ENCODE measurements at places on chromosomes 5 and 9. TPM values are rescaled to one million over a fixed set of nuclear protein-coding genes. Genes with fewer than 3 reads are reported as not detected.

GRCh38 chr5:150660108-150660831, 781 bp upstream of the MYOZ3 start:
- H3K4me3 ChIP-seq = peak overlapping the region; percentile 4
- no peak for DNase-seq
- H3K36me3 ChIP-seq = no peaks in the 10 kb centered on the region
- no peaks in the 10 kb centered on the region for H3K27me3 ChIP-seq

- H3K4me3 ChIP-seq = no peak overlapping the region
- H3K27me3 ChIP-seq = no peaks in the 10 kb centered on the region
- DNase-seq = no peak
- no peaks in the 10 kb centered on the region for H3K36me3 ChIP-seq
- no peaks in the 10 kb centered on the region for H3K4me1 ChIP-seq
Measured at GRCh38 chr5:41009232-41009631, 61.9 kb downstream of the MROH2B start.

DNA sequence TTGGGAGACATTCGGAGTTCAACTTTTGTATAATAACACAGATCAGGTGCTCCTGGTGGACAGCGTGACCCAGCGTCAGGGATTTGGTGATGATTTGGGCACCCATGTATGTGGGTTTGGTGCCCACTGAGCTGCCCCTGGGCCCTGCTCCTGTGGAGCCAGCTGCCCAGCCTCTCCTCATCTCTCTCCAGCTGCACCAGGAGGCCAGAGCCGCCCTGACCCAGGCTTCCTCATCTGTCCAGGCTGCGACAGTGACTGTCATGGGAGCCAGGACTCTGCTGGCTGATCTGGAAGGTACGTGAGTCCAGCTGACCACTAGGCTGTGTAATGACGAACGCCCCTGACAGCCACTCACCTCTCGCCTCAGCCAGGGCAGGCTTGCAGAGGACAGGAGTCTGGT, 14.5 kb upstream of the AIF1L start:
- H3K4me3 ChIP-seq = no peak overlapping the region
- no peaks in the 10 kb centered on the region for H3K4me1 ChIP-seq
- no peak overlapping the region for H3K27ac ChIP-seq
- no peaks in the 10 kb centered on the region for H3K27me3 ChIP-seq
- DNase-seq = no peak
- no peaks in the 10 kb centered on the region for H3K36me3 ChIP-seq

GRCh38 chr5:126852091-126852571, 75.2 kb downstream of the LMNB1 start:
- no peaks in the 10 kb centered on the region for H3K36me3 ChIP-seq
- H3K27me3 ChIP-seq = no peaks in the 10 kb centered on the region
- peaks cover 22% of the 10 kb centered on the region for H3K4me1 ChIP-seq
- H3K27ac ChIP-seq = no peak overlapping the region
- H3K4me3 ChIP-seq = no peak overlapping the region
- DNase-seq = no peak

DNA sequence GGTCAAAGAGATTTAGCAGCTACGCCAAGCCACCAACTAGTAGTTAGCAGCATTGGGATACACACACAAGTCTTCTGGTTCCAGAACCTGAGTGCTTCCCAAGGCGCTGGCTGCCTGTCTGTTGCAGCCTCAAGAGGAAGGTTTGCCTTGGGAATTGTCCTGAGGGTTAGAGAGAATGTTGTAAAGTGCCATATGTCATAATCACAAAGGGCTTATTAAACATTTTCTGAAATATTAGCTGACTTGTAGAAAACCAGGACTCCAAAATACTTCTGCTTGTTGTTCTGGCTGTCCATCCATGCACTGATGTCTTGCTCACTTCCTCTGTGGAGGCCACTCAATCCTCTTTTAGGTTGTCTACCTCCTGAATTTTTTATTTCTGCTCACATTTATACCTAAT, 46.3 kb downstream of the SLC36A1 start:
- DNase-seq = no peak
- no peak overlapping the region for H3K27ac ChIP-seq
- no peak overlapping the region for H3K4me3 ChIP-seq
- no peaks in the 10 kb centered on the region for H3K4me1 ChIP-seq

GRCh38 chr5:82327941-82328340, 49.8 kb upstream of the RPS23 start:
- H3K36me3 ChIP-seq = no peaks in the 10 kb centered on the region
- H3K27ac ChIP-seq = no peak overlapping the region
- DNase-seq = no peak

- DNase-seq = peak; percentile 85
- H3K27ac ChIP-seq = no peak overlapping the region
- H3K4me3 ChIP-seq = no peak overlapping the region
- no peaks in the 10 kb centered on the region for H3K36me3 ChIP-seq
Measured at GRCh38 chr9:133782157-133783130, 44.3 kb upstream of the SARDH start.

DNA sequence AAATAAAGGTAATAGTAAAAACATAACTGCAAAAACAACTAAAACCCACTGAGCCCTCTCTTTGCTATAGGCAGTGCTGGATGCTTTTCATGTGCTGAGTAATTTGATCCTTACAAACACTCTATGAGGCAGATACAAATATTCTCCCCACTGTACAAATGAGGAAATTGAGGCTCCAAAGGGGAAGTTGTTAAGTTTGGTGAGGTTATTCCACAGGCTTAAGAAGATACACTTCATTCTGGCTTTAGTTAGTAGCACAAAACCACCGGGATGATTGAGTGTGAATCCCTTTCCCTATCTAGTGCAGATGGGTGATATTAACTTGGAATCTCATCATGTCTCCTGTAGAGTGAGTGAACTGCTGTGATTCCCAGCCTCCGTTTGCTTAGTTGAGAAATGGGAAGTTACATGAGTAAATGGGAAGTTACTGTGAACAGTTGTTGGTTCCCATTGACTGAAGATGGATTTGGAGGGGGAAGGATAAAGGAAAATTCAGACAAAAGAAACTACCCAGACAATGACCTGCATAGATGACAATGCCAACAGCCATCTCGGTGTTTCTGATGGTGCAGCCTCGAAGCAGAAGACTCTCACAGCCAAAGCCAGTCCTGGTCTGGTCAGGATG, 208.3 kb downstream of the ATP10B start:
- no peak overlapping the region for H3K27ac ChIP-seq
- H3K4me1 ChIP-seq = no peaks in the 10 kb centered on the region
- H3K27me3 ChIP-seq = no peaks in the 10 kb centered on the region
- no peak overlapping the region for H3K4me3 ChIP-seq

DNA sequence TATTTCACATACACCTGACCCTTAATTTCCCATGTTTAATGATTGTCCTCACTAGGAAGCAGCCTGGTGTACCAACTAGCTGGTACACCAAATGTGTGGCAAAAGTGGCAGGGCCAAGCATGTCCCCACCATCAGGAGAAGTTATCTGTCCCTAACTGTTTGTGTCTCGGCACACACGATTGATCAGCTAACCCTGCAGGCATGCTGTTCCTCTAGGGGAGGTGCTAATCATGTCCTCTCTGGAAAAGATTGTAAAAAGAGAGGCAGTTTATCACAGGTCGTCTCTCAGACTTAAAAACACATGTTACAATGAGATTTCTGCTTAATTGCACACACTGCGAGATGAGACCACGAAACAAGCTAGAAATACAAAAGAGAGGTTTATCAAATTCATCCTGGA, 342.7 kb downstream of the DIRAS2 start:
- H3K27me3 ChIP-seq = no peaks in the 10 kb centered on the region
- H3K4me3 ChIP-seq = no peak overlapping the region
- no peaks in the 10 kb centered on the region for H3K4me1 ChIP-seq

Gene NMUR2
- total RNA-seq = 10.7 TPM

DNA sequence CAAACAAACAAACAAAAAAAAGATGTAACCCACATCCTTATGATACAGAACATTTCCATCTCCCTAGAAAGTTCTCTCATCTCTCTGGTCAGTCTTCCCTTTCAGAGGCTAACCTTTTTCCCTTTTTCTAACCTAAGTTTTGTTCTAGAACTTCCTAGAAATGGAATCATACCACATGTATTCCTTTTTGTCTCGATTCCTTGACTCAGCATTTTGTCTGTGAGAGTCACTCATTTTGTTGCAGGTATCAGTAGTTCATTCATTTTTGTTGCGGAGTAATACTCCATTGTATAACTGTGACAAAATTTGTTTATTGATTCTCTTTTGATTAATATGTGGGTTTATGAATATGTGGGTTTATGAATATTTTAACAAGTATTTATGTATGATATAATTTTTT, 400.0 kb upstream of the PDE4D start:
- no peak overlapping the region for H3K4me3 ChIP-seq
- no peaks in the 10 kb centered on the region for H3K4me1 ChIP-seq
- no peak overlapping the region for H3K27ac ChIP-seq
- H3K27me3 ChIP-seq = no peaks in the 10 kb centered on the region

DNA sequence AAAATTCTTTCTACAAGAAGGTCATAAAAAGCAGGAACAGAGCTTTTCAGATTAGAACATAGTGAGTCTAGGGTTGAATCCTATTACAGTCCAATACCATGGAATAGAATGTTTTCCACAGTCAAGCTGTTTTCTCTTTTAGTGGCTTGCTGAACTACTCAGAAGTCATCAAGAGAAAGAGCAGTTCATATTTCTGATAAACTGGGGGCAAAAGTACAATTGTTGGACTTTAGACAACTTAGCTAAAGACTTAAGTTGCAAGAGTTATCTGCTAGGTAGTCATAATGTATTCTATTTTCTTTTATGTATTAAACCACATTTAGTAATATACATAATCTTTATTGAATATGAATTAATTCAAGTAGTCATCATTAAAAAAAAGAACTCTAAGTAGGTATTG, 233.1 kb upstream of the GRIA1 start:
- no peaks in the 10 kb centered on the region for H3K27me3 ChIP-seq
- H3K27ac ChIP-seq = no peak overlapping the region
- H3K4me3 ChIP-seq = no peak overlapping the region
- no peaks in the 10 kb centered on the region for H3K36me3 ChIP-seq

Measured in testis (tissue), 5 donors.